ENCODE measurements at places on chromosomes 2 and 18.

DNA sequence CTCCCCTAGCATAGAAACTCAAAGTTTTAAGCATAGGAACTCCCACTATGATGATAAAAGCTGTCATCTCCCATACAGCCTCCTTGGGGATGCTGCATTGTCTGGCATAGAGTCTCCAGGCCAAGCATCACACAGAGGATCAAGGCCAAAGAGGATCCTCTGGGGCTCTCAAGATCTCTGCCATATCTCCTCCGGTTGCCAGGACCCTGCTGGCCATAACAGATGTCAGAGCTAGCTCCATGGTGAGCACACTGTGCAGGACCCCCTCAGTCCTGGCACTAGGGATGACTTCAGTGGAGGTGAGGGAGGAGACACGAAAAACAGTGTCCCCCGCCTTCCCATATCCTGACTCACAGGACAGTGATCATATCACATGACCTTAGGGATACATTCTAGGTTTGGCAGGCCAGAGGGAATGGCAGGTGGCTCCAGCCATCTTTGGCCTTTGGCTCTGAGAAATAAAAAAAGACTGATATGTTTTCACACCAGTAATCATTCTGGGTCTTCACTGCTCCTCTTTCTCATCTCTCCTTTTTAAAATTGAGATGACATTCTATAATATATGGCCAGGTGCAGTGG is 235.0 kb downstream of the MYCN start:
- H3K27me3 ChIP-seq, result peaks cover 3% of the 10 kb centered on the region
- H3K36me3 ChIP-seq, result no peaks in the 10 kb centered on the region
- H3K4me1 ChIP-seq, result peaks cover 9% of the 10 kb centered on the region
- no peak overlapping the region for H3K27ac ChIP-seq

DNA sequence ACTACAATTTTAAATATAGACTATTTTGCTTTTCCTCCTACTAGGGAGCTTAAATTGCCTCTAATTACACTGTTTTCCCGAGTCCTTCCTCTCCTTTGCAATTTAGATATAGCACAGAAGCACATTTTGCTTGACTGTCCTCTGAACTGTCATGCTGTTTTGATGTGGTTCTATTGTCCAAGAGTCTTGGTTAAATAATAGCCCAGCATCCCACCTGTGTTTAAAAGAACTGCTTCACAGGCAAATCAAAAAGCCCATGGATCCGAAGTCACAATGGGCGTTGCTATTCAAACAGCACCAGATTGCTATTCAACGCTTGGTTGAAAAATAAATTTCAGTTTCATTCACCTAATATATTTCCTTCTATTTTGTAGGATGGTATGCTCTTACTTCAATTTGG is 22.3 kb upstream of the ACTR3 start:
- no peak overlapping the region for H3K4me3 ChIP-seq
- H3K4me1 ChIP-seq, result no peaks in the 10 kb centered on the region
- H3K27ac ChIP-seq, result no peak overlapping the region
- H3K27me3 ChIP-seq, result peaks cover 2% of the 10 kb centered on the region

GRCh38 chr2:106356291-106356690 is 111.9 kb downstream of the RGPD3 start:
- no peak for DNase-seq
- no peak overlapping the region for H3K27ac ChIP-seq
- H3K4me3 ChIP-seq, result no peak overlapping the region
- H3K4me1 ChIP-seq, result no peaks in the 10 kb centered on the region
- no peaks in the 10 kb centered on the region for H3K36me3 ChIP-seq

GRCh38 chr2:51629406-51629805 is 597.5 kb upstream of the NRXN1 start:
- no peak for DNase-seq
- no peaks in the 10 kb centered on the region for H3K4me1 ChIP-seq
- no peak overlapping the region for H3K4me3 ChIP-seq
- no peaks in the 10 kb centered on the region for H3K27me3 ChIP-seq
- H3K36me3 ChIP-seq, result no peaks in the 10 kb centered on the region

DNA sequence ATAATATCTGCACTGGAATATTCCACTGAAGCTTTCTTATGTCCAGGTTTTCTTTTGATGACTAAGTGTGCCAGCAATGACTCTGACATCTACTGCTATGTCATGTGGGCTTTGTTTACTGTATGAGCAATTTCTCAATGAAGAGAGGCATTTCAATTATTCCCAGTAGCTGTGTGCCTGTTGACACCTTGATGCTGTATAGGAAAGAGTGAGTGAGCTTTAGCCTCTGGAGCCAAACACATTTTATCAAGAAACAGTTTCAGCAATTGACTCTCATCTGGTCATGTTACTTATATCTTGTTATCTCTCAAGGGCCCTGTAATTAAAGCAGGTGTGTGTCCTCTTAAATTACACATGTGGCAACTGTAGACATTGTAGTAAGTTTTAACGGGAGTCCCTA is 493.2 kb upstream of the FANCL start:
- H3K27ac ChIP-seq, result no peak overlapping the region

GRCh38 chr18:41922176-41922575 is 32.9 kb upstream of the PIK3C3 start:
- H3K27ac ChIP-seq, result no peak overlapping the region
- no peaks in the 10 kb centered on the region for H3K27me3 ChIP-seq

- H3K4me1 ChIP-seq, result no peaks in the 10 kb centered on the region
- no peak overlapping the region for H3K4me3 ChIP-seq
- no peak for DNase-seq
Observed at GRCh38 chr2:59223742-59224141, 982.6 kb upstream of the FANCL start.

All from glutamatergic neuron (in vitro differentiated cells).